ENCODE measurements at places on chromosomes 6 and 20.

- no peak for DNase-seq
These were observed 239.7 kb upstream of the GMDS start for GRCh38 chr6:2485116-2485515.

- DNase-seq = no peak
These were observed 203.2 kb upstream of the THBS2 start for GRCh38 chr6:169456840-169457239.

DNA sequence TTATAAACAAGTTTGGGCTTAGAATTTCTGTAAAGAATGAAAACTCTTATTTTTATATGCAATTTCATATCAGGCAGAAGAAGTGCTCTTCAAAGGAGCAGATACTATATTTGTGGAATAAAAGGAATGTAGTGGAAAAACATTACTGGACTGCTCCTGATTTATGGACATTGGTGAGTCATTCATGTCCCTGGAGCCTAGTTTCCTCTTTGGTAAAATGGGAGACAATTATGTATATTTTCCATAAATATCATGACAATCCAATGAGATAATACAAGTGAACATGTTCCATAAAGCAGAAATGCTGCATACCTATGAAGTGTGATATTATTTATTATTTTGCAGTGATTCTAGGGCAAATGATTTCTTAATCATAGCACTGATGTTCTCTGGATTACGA lies 445.8 kb upstream of the CITED2 start:
- DNase-seq = no peak

GRCh38 chr6:40399888-40400457 lies 187.2 kb downstream of the LRFN2 start:
- DNase-seq = no peak

DNA sequence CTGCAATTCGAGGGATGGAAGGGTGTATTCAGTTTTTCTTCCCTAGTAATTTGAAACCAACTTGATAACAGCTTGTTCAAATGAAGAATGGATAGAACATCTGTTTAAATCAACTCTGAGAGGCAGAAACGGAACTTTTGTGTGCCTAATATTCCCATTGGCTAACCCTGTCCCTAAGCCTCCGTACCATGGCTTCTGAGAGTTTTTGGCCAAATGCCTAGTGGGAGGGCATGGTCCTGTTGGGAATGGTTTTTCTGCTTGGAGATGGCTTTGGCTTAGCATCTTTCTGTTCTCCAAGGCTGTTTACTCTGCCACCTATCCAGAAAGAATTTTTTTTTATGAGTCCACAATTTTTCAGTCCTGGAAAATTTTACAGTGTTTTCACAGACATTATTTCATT lies 126.7 kb upstream of the MLIP start:
- no peak for DNase-seq
